Cardiac atrium fibroblast (primary cell): ENCODE measurements at places on chromosomes 7 and 10. TPM values are rescaled to one million over a fixed set of nuclear protein-coding genes. Genes with fewer than 3 reads are reported as not detected.

GPER1 gene
- total RNA-seq: 3.2 and 5.0 TPM in 2 replicates

NKX2-3 gene
- not detected in 2 replicates for total RNA-seq

USP54 gene
- total RNA-seq: 5.4 and 5.5 TPM in 2 replicates

PNLIP gene
- total RNA-seq: not detected in 2 replicates

ANKRD22 gene
- 1.3 and 3.1 TPM in 2 replicates for total RNA-seq

TRIM4 gene
- 26.5 and 30.5 TPM in 2 replicates for total RNA-seq

HOXA3 gene
- not detected in 2 replicates for total RNA-seq

TMEM213 gene
- total RNA-seq: not detected in 2 replicates

ARL3 gene
- 6.1 and 7.0 TPM in 2 replicates for total RNA-seq

PHKG1 gene
- total RNA-seq: not detected in 2 replicates

PLCE1 gene
- 3.2 and 4.3 TPM in 2 replicates for total RNA-seq

MPLKIP gene
- 48.4 and 49.1 TPM in 2 replicates for total RNA-seq

SLC18A3 gene
- 1.3 TPM in 1 of 2 replicates, not detected in the other for total RNA-seq

TAS2R4 gene
- total RNA-seq: under 0.01 and 0.16 TPM in 2 replicates

CCL24 gene
- not detected in 2 replicates for total RNA-seq

ELMO1 gene
- total RNA-seq: 0.54 and 5.8 TPM in 2 replicates
